Activated CD8-positive, alpha-beta T cell treated with anti-CD3 and anti-CD28 coated beads for 36 hours (primary cell): ENCODE measurements at places on chromosomes 2 and 18.

- H3K27me3 ChIP-seq, result peaks cover under 1% of the 10 kb centered on the region
- peaks cover 12% of the 10 kb centered on the region for H3K4me1 ChIP-seq
- peak; percentile 14 for DNase-seq
- H3K36me3 ChIP-seq, result no peaks in the 10 kb centered on the region
- no peak overlapping the region for H3K27ac ChIP-seq
Measured at GRCh38 chr2:37412231-37412630, 67.8 kb downstream of the QPCT start.

GRCh38 chr2:190993292-190993643 is 20.7 kb downstream of the STAT1 start:
- H3K27ac ChIP-seq, result peak overlapping the region; percentile 1
- peaks cover 39% of the 10 kb centered on the region for H3K4me1 ChIP-seq
- DNase-seq, result no peak
- H3K4me3 ChIP-seq, result no peak overlapping the region

GRCh38 chr2:17879137-17879912 is 858 bp downstream of the KCNS3 start:
- H3K4me1 ChIP-seq, result peaks cover 13% of the 10 kb centered on the region
- H3K36me3 ChIP-seq, result no peaks in the 10 kb centered on the region
- DNase-seq, result peak; percentile 3

- H3K27ac ChIP-seq, result no peak overlapping the region
- DNase-seq, result no peak
- H3K4me3 ChIP-seq, result no peak overlapping the region
- H3K36me3 ChIP-seq, result no peaks in the 10 kb centered on the region
- peaks cover 4% of the 10 kb centered on the region for H3K4me1 ChIP-seq
Measured at GRCh38 chr2:63736354-63736753, 105.3 kb upstream of the UGP2 start.

GRCh38 chr2:204108330-204108751 is 171.8 kb downstream of the ICOS start:
- H3K27me3 ChIP-seq, result peaks cover 4% of the 10 kb centered on the region
- no peaks in the 10 kb centered on the region for H3K36me3 ChIP-seq
- peak overlapping the region; percentile 92 for H3K27ac ChIP-seq
- peak overlapping the region; percentile 62 for H3K4me3 ChIP-seq
- peak; percentile 73 for DNase-seq
- H3K4me1 ChIP-seq, result peaks cover 78% of the 10 kb centered on the region

DNA sequence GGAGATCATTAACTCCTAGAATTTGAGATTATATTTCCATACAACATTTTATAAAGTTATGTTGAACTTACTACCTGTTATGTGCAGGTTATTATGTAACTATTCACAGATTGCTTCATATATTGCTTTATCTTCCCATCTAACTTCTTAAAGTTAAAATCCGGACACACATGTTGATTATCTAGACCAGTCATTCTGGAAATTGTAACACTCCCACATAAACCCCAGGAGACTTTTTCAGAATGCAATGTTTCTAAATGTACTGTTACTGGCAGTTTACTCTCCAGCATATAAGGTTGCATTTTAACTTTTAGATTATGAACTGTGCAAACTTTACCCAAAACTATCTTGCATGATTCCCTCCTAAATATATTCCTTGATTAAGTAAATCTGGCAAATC is 70.5 kb upstream of the FAM117B start:
- H3K27ac ChIP-seq, result no peak overlapping the region
- peaks cover 4% of the 10 kb centered on the region for H3K4me1 ChIP-seq
- H3K4me3 ChIP-seq, result no peak overlapping the region
- H3K27me3 ChIP-seq, result no peaks in the 10 kb centered on the region

- no peak for DNase-seq
- no peak overlapping the region for H3K4me3 ChIP-seq
- H3K36me3 ChIP-seq, result no peaks in the 10 kb centered on the region
- peaks cover 8% of the 10 kb centered on the region for H3K27me3 ChIP-seq
Measured at GRCh38 chr2:100245681-100246080, 76.6 kb downstream of the LONRF2 start.

DNA sequence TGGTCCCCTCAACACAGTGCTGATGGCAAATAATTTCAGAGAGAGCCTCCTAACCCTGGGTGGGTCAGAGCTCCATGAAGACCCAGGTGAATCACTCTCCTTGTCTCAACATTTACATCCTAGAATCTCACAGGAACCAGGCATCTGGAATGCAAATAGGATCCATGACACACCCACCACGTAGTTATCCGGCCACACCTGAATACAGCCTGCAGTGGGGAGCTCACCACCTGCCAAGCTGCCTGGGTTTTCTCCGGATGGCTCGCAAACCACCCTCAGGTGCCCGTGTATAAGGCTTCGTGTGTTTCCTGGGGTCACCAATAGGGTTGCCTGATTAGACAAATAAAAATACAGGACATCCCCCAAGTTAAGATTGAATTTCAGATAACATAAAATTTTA is 9.9 kb downstream of the CHST10 start:
- no peak overlapping the region for H3K27ac ChIP-seq
- H3K36me3 ChIP-seq, result peaks cover 12% of the 10 kb centered on the region
- H3K27me3 ChIP-seq, result no peaks in the 10 kb centered on the region
- H3K4me3 ChIP-seq, result no peak overlapping the region

DNA sequence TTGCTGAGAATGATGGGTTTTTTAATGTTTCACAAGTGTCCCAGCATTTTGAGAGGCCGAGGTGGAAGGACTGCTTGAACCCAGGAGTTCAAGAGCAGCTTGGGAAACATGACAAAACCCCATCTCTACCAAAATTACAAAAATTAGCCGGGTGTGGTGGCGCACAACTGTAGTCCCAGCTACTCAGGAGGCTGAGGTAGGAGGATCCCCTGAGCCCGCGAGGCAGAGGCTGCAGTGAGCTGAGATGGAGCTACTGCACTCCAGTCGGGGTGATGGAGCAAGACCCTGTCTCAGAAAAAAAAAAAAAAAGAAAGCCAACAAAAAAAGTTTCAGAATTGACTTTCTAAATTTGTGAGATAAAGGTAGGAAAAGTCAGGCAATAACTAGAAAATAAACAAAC is 8.7 kb downstream of the TFCP2L1 start:
- DNase-seq, result no peak
- H3K4me1 ChIP-seq, result no peaks in the 10 kb centered on the region
- no peak overlapping the region for H3K27ac ChIP-seq
- H3K4me3 ChIP-seq, result no peak overlapping the region
- no peaks in the 10 kb centered on the region for H3K27me3 ChIP-seq

DNA sequence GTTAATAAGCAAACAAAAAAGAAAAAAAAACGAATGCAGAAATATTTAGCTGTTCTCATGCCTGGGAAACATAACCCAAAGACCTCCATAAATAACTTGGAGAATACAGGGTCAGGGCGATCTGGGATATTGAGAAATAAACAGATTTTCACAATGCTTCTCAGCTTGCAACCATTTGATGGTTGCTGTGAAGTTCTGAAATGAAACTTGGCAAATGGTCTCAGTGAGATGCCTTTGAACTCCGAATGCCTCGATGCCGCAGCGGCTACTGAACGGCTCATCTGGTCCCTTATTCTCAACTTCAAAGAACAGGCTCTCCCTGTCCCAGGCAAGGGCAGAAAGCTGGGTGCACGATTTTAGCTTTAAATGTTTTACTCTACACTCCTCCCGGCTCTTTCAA is 78.1 kb downstream of the ZNF516 start:
- no peak for DNase-seq
- H3K27me3 ChIP-seq, result no peaks in the 10 kb centered on the region
- H3K27ac ChIP-seq, result no peak overlapping the region

DNA sequence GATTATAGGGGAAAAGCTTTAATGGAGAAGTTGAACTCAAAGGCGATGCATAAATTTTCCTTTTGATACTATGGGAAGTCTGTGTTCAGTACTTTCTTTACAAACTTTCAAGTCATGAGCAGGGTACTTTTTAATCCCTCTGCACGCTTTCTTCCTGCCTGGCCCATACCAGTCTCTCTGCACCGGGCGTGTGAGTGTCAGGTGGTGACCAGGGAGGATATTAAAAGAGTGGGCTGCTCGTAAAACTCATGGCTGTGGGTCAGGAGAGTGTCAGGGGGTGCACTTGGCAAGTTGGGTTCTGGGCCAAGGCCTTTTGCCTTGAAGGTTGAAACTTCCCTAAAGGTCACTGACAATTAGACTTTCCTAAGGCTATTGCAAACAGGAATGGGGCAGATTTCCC is 367.8 kb downstream of the GPD2 start:
- H3K27me3 ChIP-seq, result peaks cover 3% of the 10 kb centered on the region
- H3K36me3 ChIP-seq, result no peaks in the 10 kb centered on the region
- no peak for DNase-seq
- no peak overlapping the region for H3K27ac ChIP-seq
- no peak overlapping the region for H3K4me3 ChIP-seq
- no peaks in the 10 kb centered on the region for H3K4me1 ChIP-seq

DNA sequence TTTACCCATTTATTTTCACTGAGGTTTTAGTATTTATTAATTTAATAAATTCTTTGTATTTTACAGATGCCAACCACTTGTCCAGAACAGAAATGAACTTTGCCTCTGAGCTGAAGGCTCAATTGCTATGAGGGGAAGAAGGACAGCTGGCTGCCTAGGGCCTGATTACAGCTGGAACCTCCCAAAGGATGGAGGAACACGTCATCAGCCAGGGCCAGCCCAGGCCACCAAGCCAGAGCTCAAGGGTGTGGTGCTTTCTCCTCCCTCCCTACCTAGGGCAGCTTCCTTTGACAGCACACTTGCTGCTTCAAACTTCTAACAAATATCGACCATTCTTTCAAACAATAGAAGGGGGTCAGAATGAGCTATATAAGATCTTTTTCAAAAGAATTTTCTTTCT is 19.7 kb upstream of the RIOK3 start:
- no peak overlapping the region for H3K27ac ChIP-seq
- H3K36me3 ChIP-seq, result peaks cover 13% of the 10 kb centered on the region
- H3K4me3 ChIP-seq, result no peak overlapping the region
- peaks cover 7% of the 10 kb centered on the region for H3K4me1 ChIP-seq

- peaks cover 3% of the 10 kb centered on the region for H3K4me1 ChIP-seq
- H3K27ac ChIP-seq, result no peak overlapping the region
- H3K4me3 ChIP-seq, result no peak overlapping the region
Measured at GRCh38 chr2:74593826-74594772, 39.6 kb downstream of the DOK1 start.

GRCh38 chr18:8525692-8526091 is 83.5 kb upstream of the RAB12 start:
- H3K36me3 ChIP-seq, result no peaks in the 10 kb centered on the region
- no peaks in the 10 kb centered on the region for H3K4me1 ChIP-seq
- H3K27ac ChIP-seq, result no peak overlapping the region
- no peak overlapping the region for H3K4me3 ChIP-seq
- peak; percentile 21 for DNase-seq

DNA sequence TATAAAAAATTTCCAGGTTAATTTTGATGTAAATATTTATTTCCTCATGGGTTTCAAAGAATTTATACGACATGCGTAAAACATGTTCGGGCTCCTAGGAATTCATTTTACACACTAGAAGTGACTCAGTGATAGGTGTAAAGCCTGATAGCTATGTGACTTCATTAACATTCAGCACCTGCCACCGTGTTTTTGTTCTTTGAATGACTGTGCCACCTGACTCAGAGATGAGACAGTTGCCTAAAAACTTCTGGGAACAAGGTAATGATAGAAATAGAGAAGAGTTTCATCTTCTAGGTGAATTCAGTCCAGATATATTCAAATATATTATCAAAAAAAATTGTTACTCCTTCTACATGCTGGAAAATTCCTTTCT is 10.0 kb downstream of the IL1R2 start:
- H3K4me3 ChIP-seq, result no peak overlapping the region
- peak; percentile 54 for DNase-seq
- H3K36me3 ChIP-seq, result no peaks in the 10 kb centered on the region
- H3K4me1 ChIP-seq, result peaks cover 31% of the 10 kb centered on the region

DNA sequence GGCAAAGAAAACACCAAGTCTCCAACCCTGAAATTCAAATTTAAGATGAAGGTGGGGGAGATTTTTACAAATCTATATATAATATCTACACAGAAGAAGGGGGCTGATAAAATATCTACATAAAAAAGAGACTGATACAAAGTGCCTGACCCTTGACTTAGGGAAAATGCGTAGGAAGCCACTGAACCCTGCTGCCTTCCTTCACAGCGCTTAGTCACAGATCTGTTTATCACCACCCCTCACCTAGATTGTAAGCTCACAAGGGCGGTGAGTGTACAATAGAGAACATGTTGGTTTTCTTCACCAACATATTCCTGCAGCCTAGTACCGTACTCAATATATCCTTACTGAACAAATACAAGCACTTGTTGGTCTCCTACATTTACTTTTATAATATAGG is 54.3 kb downstream of the NOL10 start:
- H3K4me3 ChIP-seq, result no peak overlapping the region
- peaks cover 30% of the 10 kb centered on the region for H3K36me3 ChIP-seq
- DNase-seq, result no peak
- peaks cover 1% of the 10 kb centered on the region for H3K4me1 ChIP-seq
- no peaks in the 10 kb centered on the region for H3K27me3 ChIP-seq

DNA sequence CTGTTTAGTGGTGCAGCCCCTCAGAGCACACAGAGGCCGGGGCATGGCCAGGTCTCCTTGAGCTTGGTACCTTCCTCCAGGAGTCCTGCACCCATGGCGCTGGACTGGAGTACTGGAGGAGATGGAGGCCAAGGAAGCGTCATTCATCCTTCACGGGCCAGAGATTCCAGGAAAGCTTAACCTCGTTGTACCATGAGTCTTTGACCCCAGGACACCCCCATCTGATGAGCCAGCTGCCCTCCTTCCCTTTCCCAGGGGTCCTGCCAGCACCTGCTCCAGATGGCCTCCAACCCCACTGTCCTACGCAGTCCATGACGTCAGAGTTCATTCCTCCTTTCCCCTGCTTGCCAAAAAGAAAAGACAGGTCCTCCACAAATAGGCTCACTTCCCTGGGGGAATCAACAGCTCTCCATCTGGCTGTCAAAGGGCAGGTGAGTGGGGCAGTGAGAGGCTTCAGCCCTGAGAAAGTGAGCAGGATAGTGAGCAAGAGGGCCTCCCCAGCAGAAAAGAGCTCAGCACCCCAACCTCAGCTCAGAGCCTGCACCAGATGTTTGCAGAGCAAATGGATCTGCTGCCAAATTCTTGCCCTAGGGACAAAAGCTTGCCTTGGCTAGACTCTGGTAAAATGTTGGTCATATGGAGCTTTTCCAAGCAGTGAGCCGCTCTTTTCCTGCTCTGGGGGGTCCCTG is 4.5 kb upstream of the NPPC start:
- H3K27ac ChIP-seq, result no peak overlapping the region
- H3K4me1 ChIP-seq, result peaks cover 8% of the 10 kb centered on the region
- no peaks in the 10 kb centered on the region for H3K36me3 ChIP-seq
- no peak for DNase-seq
- no peak overlapping the region for H3K4me3 ChIP-seq
